ENCODE measurements at places on chromosomes 7 and 10. TPM values are rescaled to one million over a fixed set of nuclear protein-coding genes. Genes with fewer than 3 reads are reported as not detected.

- DNase-seq = no peak
Observed at GRCh38 chr10:92712016-92712889, 22.5 kb downstream of the HHEX start.

GRCh38 chr10:132397671-132398565, 918 bp downstream of the PWWP2B start:
- DNase-seq = peak; percentile 31

GRCh38 chr10:58265249-58265648, 2.4 kb downstream of the IPMK start:
- DNase-seq = no peak

CTBP2 gene
- total RNA-seq = not detected

DNA sequence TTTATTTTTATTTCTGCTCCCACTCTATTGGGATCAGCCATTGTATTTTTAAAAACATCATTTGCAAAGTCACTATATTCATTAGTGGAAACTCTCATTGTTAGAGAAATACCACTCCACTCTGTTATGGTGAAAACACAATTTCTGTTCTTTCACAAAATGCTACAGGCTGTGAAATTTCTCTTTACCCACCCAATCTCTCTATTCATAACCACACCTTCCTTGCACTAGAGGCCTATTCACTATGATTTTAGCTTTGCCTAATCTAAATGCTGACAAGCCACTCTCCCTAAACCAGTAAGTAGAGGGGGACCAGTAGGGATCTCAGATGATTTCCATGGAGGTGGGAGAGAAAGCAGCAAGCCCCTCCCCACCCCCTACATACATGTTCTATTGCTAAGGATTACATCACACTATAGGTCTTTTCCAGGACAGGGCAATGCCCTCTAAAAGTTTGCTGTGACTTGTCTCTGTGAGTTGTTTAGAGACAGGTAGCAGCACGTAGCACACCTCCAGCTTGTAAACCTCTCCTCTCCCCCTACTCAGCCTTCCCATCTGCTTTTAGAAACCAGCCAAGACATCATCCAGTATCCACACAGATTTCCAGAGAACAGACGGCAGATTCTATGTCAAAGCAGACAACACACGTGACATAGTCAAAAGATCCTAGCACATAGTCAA, 58.3 kb upstream of the PPP1R3C start:
- DNase-seq = no peak

DNA sequence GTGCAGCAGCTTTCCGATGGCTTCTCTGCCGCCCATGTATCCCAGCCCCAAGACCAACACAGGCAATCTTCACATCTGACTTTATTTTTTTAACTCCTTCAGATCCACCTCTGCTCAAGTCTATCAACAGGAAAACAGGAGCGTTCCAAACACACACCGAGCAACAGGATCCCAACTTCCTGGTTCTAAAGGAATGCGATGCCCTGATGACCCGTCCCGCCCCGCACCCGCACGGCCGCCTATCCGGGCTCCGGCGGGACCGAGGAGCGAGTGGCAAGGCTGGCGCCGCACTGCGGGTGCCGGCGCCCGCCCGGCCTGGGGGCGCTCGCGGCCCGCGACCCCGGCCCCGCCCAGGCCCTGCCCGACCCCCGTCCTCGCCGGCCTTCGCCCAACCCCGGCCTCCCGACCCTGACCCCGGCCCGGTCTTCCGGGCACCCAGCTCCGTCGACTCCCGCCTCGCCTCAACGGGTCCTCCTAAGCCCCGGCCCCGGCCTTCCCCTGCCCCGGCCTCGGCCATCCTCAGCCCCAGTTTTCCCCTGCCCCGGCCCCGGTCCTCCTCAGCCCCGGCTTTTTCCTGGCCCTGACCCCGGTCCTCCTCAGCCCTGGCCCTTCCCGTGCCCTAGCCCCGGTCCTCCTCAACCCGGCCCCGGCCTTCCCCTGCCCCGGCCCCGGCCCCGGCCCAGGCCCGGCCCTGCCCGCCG, 730 bp downstream of the LARP4B start:
- peak; percentile 40 for DNase-seq

DNA sequence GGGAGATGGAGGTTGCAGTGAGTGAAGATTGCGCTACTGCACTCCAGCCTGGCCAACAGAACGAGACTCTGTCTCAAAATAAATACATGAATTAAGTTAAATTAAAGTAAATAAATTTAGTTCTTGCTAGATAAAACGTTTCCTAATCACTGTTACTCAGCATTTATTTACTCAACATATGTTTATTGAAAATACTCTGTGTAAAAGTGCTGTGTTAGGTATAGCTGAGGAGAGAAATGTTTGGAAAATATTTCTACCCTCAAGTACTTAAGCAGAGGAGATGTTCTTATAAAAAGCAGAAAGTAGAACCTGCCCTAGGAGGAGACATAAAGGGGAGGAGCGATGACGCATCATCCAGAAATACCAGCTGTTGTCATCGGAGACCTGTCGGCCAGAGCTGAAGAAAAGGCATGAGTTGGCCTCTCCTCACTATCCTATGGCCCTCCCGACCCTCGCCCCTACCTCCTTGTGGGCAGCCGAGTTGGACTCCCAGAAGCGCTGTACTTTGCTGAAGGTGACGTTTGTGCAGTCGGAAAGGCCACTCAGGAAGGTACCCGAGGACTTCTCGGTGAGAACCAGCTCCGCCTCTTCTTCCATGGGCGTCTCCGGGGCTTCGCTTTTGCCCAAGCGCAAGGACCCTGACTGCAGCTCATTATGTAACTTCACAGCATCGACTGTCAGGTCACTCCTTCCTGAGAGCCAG, 1.1 kb downstream of the RRP12 start:
- peak; percentile 31 for DNase-seq

DNA sequence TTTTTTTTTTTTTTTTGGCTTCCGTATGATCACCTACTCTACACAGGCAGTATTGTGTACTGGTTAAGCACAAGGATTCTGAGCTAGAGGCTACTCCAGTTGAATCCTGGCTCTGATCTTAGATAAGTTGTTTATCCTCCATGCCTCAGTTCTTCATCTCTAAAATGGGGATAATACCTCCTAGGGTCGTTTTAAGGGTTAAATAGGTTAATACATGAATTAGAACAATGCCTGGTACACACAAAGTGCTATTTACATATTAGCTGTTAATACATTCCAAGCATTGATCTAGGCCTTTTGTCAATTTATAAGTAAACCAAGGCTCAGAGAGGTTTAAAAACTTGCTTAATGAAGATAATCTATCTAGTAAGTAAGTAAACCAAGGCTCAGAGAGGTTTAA, 59.0 kb downstream of the ST7 start:
- no peak for DNase-seq

- DNase-seq = peak; percentile 29
Observed at GRCh38 chr7:24921362-24921679, 58.7 kb downstream of the OSBPL3 start.

GRCh38 chr7:132240821-132241422, 335.3 kb downstream of the PLXNA4 start:
- DNase-seq = no peak

GRCh38 chr7:92987538-92987937, 130.2 kb downstream of the SAMD9 start:
- DNase-seq = no peak

- DNase-seq = no peak
Observed at GRCh38 chr7:29797112-29797944, 9.0 kb upstream of the WIPF3 start.

USP6NL gene
- total RNA-seq = 4.0 TPM

BHLHA15 gene
- total RNA-seq = not detected

GRCh38 chr10:69769395-69769992, 32.2 kb upstream of the COL13A1 start:
- no peak for DNase-seq

GRCh38 chr7:152759949-152760853, 649 bp downstream of the ACTR3B start:
- peak; percentile 25 for DNase-seq

- DNase-seq = no peak
Observed at GRCh38 chr7:42039921-42040320, 197.1 kb downstream of the GLI3 start.

DNA sequence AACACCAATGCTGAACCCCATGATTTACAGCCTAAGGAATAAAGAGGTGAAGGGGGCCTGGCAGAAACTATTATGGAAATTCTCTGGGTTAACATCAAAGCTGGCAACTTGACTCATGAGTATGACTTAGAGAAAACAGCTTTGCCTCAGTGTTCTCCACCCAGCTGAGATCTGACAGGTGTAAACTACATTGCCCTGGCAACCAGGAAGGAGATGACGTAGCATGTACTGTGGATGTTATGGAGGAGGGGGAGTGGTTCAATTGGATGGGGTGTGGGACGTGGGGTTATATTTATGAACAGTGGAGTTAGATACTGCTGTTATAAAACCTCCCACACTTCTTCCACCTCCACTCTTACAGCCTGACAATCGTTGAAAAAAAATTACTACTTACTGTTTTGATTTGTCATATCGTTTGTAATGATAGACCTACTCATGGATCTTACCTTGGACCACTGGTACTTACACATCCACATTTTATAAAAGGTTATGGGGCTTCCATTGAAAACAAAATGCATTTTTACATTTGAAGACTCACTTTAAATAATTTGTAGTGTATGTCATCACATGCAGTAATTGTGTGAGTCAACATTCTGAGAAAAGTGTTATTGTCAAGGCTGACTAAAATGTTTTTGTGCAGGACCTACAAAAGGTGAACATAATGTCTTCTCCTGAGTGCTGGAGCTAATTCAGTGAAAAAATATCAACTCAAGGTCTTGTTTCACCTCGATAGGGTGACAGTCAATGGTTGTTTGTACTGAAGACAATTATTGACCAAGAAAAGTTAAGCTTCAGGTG, 6.4 kb downstream of the OR2F1 start:
- DNase-seq = no peak

DNA sequence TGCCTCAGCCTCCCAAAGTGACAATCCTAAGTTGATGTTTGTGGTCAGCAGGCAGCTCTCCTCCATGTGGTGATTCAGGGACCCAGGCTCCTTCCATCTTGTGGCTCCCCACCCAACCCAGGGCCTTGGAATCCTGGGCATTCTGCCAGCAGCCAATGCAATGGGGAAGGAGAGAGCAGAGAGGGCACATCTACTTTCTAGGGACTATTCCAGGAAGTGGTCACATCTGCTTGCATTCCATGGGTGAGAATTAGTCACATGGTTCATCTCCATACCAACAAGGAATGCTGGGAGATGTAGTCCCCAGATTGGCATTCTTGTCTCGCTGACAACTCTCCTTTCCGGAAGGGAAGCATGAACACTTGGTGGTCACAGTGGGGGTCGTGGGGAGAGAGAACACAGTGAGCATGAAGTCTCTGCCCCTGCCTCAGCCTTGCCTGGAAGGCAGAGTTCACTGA, 9.9 kb upstream of the SRRM3 start:
- no peak for DNase-seq

DNA sequence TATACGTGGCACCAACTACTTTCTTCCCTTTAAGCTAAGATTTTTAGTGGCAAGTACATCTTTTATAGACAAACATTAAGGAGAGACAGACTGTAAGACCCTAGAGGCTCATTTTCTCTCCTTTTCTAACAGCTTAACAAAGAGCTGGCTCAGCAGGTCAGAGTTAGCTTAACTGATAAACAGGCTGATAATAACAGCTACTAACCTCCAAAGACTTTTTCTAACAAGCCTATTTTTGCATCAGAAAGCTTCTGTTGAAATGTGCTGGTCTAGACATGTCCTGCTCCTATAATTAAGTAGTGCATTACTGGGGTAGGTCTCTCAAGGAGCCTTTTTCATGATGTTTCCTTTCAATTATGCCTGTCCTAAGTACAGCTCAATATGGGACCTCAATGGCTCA, 238.2 kb upstream of the FAM3C start:
- no peak for DNase-seq

DNA sequence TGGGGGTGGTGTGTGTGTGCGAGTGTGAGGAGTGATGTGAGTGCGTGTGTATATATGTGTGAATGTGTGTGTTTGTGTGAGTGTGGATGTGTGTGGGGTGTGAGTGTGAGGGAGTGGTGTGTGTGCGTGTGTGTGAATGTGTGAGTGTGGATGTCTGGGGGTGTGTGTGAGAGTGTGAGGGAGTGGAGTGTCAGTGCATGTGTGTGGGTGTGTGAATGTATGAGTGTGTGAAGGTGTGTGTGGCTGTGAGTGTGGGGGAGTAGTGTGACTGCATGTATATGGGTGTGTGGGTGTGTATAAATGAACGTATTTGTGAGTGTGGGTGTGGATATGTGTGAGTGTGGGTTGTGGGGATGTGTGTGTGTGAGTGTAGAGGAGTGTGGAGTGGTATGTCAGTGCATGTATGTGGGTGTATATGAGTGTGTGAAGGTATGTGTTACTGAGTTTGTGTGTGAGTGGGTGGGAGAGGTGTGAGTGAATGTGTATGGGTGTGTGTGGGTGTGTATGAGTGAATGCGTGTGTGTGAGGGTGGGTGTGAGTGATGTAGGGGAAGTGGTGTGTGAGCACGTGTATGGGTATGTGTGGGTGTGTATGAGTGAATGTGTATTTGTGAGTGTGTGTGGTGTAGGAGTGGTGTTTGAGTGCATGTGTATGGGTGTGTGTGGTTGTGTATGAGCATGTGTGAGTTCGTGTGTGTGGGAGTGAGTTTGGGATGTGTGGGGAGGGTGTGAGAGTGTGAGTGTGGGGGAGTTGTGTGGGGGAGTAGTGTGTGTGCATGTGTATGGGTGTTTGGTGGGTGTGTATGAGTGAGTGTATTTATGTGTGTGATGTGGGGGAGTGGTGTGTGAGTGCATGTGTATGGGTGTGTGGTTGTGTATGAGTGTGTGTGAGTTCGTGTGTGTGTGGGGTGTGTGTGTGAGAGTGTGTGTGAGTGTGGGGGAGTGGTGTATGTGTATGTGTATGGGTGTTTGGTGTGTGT, 28.5 kb upstream of the NUB1 start:
- no peak for DNase-seq

ZRANB1 gene
- 10.1 TPM for total RNA-seq

ANAPC16 gene
- total RNA-seq = 87.1 TPM

RAPGEF5 gene
- total RNA-seq = 0.69 TPM

DNA sequence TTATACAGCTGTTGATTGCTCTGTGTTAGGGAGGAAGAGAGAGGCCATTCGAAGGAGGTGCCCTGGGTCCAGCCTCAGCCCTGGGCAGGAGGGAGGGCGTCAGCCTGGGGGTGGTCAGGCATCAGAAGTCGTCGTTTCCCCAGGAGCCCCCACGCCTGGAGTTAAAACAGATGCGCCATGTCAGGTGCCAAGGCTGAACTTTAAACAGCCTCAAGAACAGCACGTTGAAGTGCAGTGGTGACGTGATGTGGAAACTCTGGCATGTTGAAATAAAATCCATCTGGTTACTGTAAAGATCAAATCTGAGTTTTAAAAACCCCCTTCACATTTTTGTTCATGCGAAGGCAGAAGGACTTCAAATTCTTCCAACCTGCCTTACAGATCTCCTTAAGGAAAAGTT, 128.4 kb upstream of the PPP2R2D start:
- no peak for DNase-seq

- DNase-seq = no peak
Observed at GRCh38 chr10:119316729-119317097, 109.3 kb downstream of the GRK5 start.

DNA sequence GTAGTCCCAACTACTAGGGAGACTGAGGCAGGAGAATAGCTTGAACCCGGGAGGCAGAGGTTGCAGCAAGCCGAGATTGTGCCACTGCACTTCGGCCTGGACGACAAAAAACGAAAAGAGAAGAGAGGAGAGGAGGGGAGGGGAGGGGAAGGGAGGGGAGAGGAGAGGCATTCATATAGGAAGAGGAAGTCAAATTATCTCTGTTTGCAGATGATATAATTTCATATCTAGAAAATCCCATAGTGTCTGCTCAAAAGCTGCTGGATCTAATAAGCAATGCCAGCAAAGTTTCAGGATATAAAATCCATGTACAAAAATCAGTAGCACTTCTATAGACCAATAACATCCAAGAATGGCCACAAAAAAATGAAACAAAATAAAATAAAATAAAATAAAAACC, 120.3 kb downstream of the LMBR1 start:
- DNase-seq = no peak

KMT2C gene
- 66.7 TPM for total RNA-seq

GRCh38 chr10:86349474-86349873, 17.1 kb downstream of the GRID1 start:
- DNase-seq = no peak

CTAGE4 gene
- 1.8 TPM for total RNA-seq

Measured in activated CD4-positive, alpha-beta T cell treated with anti-CD3 and anti-CD28 coated beads, Interleukin-2, amount 10 ng/mL, durations not matched to agents 7 days and 5 days (primary cell).